Hematopoietic multipotent progenitor cell (in vitro differentiated cells): ENCODE measurements at places on chromosomes 12 and 14.
A peak's percentile ranks its signal among the peaks of the same experiment; 100 is the strongest.

DNA sequence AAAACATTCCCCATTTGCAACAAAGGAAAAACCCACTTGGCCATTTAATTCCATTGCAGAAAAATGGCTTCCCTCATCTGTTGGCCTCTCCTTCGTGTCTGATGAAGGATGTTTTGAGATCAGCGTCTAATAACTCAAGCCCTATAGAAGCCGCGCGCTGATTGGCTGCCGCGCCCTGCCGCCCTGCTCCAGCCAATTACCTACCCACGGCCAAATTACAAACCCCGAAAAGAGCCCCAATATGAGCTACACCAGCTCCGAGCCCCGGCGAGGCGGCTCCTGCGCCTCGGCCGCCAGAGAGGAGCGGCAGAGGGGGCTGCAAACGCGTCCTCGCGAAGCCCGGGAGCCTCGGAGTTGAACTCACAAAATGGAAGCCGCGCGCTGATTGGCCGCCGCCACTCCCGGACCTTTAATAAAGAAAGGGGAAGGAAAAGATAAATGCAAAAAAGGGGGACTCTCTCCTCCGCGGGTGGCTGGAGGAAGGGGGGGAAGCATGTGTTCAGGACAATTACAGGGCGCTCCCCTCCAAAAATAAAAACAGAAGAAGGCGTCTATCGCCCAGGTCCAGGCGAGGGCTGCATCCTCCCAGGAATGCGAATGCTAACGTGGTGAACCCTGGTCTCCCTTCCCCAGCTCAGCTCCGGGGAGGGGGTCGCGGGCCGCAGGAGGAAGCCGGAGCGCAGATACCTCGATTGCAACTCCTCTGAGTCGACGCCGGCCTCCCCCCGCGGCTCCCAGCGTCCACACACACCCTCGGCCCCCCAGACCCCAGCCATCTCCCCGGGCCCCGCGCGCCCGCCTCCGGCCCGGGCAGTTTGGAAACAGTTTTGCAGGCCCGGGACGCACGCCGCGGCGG is 738 bp upstream of the SETD1B start:
- DNase-seq, result peak; percentile 87

GRCh38 chr14:99744873-99745224 is 48.4 kb upstream of the EML1 start:
- DNase-seq, result no peak

GRCh38 chr12:81095501-81096232 is 17.8 kb downstream of the ACSS3 start:
- no peak for DNase-seq

- DNase-seq, result no peak
Measured at GRCh38 chr12:65695113-65695865, 129.0 kb upstream of the HMGA2 start.

GRCh38 chr12:9651265-9651729 is 18.2 kb upstream of the CLEC2D start:
- DNase-seq, result peak; percentile 28

GRCh38 chr12:41683023-41683422 is 461.7 kb downstream of the GXYLT1 start:
- DNase-seq, result no peak

DNA sequence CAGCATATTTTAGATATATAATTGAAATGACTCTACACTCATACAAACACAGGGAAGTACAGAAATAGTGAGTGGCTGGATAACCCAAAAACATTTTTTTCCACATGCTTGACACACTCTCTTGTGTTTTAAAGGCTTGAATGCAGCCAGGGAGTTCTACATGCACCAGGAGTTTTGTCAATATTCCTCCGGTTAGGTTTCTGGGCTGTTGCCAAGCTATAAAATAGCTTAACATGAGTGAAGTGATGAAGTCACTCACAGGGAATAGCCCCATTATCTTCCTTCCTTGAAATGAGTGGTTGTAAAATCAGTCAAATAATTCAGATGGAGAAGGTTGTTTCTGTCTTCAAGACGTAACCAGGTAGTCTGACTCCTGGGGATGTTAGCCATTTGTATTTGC is 582.7 kb downstream of the SLC6A15 start:
- DNase-seq, result no peak

GRCh38 chr14:22036541-22037239 is 363.1 kb upstream of the OR4E1 start:
- no peak for DNase-seq

DNA sequence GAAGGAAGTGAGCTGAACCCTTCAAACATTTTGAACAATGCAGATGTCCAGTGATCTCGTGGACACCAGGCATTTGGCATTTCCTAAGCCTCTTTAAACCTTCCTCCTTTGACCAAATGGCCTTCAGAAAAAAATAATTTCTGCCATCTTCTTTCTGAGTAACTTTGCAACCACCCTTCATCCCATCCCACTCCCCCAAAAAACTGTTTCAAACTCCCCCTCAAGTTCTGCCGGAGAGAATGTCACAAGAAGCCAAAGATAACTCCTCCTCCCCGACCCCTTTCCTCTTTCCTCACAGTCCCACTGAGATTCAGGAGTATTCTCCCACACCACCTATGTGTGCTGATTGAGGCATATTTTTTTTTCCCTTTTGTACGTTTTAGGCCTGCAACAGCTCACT is 1.7 kb downstream of the KSR2 start:
- no peak for DNase-seq

DNA sequence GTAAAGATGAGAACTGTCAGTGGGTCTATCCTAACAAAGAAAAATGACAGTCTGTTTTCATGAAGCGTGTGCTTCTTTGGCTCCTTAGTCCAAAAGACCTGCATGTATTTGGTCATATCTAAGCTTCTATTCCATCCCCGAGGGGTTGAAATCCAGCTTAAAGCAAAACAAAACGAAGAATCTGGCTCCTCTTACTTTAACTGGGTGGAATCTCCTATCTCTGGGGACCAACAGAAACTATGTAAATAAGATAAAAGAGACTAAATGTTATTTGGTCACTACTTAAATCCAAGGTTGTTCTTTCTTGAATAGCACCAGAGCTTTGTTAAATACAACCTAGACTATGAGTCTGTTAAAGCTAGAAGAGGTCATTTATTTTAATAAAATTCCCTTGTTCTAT is 9.4 kb downstream of the IGF1 start:
- DNase-seq, result no peak

- no peak for DNase-seq
Measured at GRCh38 chr14:57068511-57068910, 200.2 kb downstream of the EXOC5 start.

DNA sequence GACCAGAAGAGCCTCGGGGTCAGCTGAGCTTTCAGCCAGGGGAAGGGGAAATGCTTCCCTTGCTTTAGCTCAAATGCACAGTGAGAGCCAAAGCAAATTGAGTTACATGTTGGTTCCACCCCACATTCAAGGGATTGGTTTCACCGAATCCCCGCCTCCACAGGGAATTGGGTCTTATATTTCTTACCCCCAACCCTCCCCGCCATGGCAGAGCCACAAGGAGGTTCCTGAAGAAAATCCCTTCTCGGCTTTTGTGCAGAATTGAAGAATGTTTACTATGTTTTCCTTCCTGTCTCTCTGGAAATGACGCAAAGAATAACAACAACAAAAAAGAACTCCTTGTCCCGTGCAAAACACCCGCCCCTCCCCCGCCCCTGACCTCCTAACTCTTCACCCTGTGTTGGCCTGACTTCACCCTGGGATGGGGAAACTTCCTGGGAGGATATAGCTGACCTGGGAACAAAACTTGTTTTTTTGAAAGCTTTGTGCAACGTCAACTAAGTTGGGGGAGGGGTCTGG is 21.9 kb upstream of the CIPC start:
- no peak for DNase-seq

DNA sequence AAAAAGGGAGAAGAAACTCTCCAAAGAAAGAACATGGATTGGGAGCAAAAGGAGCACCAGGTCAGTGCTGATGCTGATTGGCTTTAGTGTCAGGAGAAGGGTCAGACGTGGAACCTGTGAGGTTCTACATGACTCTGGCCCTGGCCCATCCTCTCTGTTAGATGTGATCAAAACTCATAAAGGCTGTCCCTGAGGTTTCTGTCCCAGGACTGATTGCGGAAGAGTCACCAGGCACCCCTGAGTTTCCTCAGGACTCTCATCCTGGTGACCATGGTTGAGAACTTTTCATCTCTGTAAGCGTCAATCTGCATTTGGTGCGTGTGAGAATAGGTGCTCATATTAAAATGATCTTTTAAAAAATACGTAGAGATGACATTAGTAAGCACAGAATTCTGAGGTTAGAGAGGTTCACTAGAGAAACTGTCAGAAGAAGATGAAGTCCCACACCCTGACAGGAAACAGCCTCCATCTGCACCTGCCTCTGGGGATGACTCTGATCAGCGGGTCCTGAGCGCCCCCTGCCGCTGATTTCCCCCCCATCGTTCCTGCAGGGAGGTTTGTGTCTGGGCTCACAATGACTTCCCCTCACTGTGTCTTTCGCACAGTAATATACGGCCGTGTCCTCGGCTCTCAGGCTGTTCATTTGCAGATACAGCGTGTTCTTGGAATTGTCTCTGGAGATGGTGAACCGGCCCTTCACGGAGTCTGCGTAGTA is 741.8 kb downstream of the TMEM121 start:
- DNase-seq, result peak; percentile 81

DNA sequence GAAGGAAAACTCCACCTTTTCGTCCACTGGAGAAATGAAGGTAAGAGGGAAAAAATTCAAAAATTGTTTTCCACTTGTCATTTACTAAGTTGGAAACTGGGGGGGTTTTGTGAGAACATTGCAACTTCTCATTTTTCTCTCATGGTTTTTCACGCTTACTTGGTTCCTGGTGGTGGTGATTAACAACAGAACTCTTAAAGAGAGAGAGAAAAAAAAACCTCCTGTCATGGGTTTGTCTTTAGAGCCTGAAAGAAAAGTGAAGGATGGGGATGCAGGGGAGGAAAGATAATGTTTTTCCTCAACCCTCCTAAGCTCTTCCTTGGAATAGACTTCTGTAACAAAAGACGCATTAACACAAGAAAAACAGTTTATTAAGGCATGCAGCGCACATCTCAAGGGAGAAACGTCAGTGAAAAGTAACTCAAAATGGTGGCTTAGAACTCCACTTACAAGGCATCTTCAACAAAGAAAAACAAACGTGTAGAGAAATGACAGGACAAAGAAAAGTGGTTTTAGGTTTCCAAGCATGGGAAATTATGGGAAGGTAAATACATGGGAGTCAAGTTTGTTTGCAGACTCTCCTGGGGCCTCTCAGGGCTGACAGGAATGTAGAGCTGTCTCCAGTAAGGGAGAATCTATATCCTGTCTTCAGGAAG is 81.9 kb upstream of the ATF7IP start:
- DNase-seq, result peak; percentile 43

DNA sequence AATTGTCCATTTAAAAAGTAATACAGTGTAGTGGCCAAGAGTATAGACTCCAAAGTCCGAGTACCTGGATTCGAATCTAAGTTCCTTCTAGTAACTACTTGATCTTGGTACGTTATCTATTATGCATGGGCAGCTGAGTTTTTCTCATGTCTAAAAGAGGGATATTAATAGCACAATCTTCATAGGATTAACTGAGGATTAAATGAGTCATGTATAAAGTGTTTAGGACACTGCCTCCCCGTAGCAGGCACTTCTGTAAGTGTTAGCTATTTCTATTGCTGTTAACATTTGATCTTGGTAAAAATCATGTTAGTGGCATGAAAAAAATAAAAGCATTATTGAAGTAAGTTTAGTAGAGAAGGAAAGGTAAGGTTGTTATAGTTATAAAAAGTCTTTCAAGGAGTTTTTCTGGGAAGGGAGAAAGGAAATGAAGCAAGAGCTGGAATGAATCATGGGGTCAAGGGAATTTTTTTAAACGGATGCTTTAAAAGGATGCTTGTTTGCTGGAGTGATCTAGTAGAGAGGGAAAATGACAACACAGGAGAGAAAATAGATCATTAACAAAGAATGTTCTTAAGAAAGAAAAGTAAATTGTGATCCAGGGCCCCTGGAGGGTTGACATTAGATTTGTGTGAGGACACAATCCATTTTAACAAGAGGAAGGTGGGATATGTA is 502.2 kb upstream of the USP15 start:
- DNase-seq, result no peak

GRCh38 chr12:91921555-91921954 is 224.1 kb downstream of the BTG1 start:
- DNase-seq, result no peak

DNA sequence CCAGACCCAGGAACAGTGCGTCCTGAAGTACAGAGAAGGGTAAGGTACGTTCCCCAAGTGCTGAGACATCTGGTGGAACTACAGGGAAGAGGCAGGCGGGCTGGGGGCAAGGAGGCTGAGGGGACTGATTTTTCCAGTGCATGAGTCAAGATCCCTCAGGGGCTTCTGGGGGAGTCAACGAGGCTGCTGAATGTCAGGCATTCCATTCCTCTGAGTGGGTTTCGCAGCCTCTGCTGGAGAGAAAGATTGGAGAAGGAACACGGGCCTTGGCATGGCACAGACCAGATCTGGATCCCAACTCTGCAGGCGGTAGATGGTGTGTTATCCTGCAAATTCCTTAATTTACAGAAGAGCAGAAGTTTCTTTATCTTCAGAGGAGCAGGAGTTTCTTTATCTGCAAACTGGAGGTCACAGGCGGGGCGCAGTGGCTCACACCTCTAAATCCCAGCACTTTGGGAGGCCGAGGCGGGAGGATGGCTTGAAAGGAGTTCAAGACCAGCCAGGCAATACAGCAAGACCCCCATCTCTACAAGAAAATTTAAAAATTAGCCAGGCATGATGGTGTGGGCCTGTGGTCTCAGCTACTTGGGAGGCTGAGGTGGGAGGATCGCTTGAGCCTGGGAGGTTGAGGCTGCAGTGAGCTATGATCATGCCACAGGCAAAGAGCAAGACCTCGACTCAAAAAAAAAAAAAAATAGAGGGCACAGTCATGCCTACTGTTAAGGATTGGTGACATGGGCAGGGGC is 132.6 kb upstream of the MAP1LC3B2 start:
- no peak for DNase-seq

DNA sequence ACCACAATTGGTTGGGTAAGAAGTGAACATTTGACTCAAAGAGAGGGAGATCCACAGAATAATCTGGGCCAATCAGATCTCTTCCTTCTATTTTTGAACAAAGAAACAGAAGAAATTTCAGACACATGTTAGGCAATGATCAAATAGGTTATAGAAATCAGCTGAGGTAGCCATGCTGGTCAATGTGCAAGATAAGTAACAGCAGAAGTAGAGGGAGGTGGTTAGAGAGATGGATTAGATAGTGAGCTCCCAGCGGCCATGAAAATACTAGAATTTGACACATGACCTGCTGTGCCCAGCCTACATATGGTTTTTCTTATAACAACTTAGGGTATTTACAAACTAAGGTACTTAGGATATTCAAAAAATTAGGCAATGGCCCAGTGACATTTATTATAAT is 230.9 kb upstream of the ARID2 start:
- DNase-seq, result no peak

DNA sequence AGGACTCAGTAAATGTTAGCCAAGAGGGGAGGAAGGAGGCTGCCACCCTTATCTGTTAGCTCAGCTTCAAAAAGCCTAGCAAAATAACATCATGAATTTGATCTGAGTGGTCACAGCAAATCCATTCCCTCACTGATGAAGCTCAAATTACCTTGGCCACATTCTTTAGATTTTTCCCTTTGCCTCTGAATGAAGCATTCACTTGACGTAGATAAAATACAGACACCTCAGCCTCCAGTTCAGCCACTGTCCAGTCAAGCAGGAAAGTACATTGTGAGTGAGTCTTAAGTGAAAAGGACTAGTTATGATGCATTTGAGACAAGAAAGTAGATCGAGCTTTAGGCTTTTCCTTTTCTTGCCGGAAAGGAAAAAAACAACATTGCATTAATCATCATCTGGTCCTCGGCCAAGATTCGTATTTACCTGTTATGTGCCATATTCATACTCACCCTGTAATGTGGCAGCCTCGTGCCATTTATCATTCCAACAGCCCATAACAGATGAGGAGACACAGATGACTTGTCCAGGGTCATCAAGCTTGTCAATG is 146.5 kb downstream of the ETV6 start:
- no peak for DNase-seq
